Left ventricle myocardium superior (tissue), 1 donor: ENCODE measurements at places on chromosomes 2 and 18. TPM values are rescaled to one million over a fixed set of nuclear protein-coding genes. Genes with fewer than 3 reads are reported as not detected.

FBLN7 gene
- total RNA-seq = 0.32 TPM

UGT1A3 gene
- total RNA-seq = not detected

RNF149 gene
- total RNA-seq = 16.6 TPM

NETO1 gene
- total RNA-seq = not detected

CLEC4F gene
- 0.25 TPM for total RNA-seq

LRPPRC gene
- total RNA-seq = 98.6 TPM

INPP5D gene
- 5.8 TPM for total RNA-seq

CERKL gene
- total RNA-seq = not detected

SCYGR4 gene
- total RNA-seq = not detected

GRB14 gene
- 27.8 TPM for total RNA-seq

FEV gene
- not detected for total RNA-seq

TANC1 gene
- 62.7 TPM for total RNA-seq

SGPP2 gene
- total RNA-seq = 30.6 TPM

- DNase-seq = no peak
Measured at GRCh38 chr18:63208676-63209075, 110.9 kb downstream of the BCL2 start.

DNA sequence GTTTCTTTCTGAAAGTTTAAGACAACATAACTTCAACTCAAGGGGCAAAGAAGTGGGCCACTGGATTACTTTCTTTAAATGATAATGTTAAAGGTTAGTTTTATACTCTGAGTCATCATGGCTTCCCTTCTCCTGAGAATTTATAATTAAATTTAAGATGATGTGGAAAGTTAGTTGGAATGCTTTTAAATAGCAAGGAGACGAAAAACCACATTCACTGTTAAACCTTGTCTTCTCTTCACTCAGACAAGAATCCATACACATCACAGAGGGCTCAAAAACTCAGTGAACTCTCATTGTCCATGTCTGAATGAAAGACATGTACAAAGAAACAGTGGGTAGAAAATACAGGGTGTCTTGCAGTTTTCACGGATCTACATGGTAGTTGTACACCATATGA lies 65.6 kb downstream of the COL5A2 start:
- DNase-seq = no peak

DNA sequence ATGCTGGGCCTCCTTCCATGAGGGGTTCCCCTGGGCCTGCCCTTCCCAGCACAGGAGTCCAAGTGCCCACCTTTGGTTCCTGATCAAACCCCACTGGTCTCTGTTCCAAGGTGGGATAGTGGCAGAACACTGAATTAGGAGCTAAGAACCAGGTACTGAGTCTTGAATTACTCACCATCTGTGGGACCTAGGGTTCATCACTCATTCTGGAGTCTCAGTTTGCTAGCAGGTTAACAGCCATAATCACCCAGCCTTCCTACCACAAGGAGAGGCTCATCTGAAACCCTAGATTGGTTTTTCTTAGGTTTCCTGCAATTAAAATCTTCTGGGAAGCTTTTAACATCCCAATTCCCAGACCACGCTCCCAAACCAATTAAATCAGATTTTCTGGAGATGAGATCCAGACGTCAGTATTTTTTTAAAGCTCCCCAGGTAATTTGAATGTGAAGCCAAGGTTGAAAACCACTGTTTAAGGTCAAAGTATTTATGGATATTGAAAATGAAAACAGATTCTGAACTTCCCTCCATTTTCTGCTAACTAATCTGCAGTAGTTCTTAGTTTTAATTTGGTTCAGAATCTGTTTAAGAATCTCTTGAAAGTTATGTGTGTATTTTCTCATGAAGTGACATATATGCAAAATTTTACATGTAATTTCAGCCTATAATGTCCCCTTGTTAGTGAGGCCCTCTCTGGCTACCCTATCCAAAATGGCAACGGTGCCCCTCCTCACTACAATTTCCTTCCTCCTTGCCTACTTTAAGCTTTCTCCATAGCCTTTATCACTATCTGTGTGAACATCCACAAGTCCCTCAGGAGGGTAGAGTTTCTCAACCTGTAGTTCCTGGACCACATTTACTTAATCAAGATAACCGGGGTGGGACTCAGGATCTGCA lies 166.5 kb upstream of the CXCR4 start:
- DNase-seq = no peak

DNA sequence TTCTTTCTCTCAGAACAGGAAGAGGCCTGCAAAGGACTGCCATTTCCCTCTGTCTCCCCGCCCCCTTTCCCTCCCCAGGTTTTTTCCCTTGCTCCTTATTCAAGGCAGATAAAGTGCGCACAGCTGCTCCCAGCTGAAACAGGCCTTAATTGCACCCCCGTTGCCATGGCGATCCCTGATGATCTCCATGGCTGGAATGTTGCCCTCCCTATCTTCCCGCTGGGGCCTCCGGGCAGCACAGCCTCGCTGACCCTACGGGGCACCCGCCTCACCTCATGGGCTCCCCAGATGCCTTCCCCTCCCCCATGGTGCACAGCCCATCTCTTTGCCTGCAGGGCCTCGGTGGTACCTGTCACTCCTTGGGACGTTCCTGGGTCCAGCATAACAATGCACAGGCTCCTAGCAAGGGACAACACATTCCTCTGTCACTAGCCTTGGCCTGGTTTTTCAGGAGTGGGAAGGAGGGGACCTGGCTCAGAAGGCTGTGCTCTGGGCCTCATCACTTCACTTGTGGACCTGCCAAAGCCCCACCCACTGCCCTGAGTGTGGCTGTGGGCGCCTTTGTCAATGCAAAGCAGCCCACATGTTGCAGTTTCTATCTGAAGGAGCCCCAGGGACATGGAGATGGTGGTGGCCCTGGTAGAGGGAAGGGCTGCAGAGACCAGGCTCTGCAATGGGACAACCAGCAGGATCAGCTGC lies 115.0 kb downstream of the CELF4 start:
- no peak for DNase-seq

DNA sequence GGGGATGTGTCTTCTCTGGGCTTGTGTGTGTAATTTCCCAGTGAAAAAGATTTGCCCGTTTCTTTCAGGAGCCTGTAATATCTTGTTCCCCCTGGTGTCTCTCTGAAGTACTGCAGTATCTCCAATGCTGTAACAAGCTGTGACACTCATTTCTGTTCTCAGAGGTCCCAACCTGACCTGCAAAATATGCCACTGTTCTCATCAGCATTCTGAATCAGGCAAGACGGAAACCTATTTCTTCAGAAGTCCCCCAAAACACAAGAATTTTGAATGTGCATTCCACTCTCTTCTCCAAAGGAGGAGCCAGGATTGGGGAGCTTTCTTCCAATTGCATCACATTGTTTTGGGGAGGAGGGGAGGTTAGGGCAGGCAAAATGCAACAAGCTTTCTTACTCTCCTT lies 77.0 kb upstream of the CNGA3 start:
- no peak for DNase-seq

DNA sequence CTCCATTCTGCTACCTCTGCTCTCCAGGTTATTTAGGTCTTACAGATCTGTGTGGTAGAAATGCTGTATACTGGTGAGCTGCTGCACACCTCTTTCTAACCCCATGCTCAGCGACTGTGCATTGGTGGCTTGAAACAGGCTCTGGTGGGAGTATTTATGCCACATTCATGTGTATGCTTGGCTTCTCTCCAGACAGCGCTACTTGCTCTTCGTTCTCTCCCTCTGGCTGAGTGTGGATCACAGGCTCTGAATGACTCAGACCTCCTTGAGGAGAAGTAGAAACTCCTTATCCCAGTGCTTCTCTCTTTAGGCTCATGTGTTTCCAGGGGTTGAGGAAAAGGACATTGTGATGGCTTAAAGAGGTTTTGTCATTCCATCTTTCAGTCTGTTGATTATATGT lies 54.9 kb downstream of the FHOD3 start:
- no peak for DNase-seq

DNA sequence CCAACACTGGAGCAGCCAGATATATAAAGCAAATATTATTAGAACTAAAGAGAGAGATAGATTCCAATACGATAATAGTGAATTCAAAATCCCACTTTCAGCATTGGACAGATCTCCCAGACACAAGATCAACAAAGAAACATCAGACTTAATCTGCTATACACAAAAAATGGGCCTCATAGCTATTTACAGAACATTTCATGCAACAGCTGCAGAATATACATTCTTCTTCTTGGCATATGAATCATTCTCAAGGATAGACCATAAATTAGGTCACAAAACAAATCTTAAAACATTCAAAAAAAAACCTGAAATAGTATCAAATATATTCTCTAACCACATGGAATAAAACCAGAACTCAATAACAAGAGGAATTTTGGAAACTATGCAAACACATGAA lies 23.8 kb upstream of the BAZ2B start:
- DNase-seq = no peak

DNA sequence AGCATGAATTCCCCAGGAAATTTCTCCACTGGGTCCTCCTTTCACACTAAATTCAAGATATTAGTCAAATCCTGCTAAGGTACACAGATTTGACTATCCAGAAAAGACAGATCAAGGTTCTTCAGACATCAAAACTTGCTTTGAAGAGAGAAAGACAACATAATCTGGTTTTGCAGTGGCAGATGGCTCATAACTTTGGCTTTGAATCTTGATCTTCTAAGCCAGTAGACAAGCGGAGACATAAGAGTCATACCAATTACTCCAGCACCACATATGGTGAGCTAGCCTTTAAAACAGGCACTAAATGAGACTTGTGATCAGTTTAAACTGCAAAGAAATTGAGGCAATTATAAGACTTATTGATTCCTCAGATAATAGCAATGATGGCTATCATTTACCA lies 29.3 kb downstream of the PDE11A start:
- no peak for DNase-seq

DNA sequence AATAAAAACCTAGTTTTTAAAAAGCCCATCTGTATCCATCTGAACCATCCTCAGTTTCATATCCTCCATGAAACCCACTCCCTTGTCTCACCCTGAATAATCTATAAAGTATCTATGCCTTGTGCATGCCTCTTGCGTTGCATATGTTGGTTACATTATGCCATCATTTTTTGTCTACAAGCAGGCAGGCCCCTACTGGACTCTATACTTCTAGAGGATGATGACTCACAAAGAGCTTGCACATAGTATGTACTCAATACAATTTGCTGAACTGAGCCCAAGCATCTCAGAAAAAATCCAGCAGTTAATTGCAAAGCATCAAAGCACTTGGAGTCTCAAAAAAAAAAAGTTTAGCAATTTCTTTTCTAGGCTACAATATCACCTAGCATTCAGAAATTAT lies 95.6 kb downstream of the DYM start:
- no peak for DNase-seq

GRCh38 chr18:36519358-36519757 lies 221.8 kb downstream of the FHOD3 start:
- DNase-seq = no peak

- DNase-seq = peak; percentile 78
Measured at GRCh38 chr2:233711312-233712008, 1.2 kb upstream of the UGT1A5 start.

GRCh38 chr2:119741001-119741400 lies 18.7 kb upstream of the PTPN4 start:
- DNase-seq = no peak

DNA sequence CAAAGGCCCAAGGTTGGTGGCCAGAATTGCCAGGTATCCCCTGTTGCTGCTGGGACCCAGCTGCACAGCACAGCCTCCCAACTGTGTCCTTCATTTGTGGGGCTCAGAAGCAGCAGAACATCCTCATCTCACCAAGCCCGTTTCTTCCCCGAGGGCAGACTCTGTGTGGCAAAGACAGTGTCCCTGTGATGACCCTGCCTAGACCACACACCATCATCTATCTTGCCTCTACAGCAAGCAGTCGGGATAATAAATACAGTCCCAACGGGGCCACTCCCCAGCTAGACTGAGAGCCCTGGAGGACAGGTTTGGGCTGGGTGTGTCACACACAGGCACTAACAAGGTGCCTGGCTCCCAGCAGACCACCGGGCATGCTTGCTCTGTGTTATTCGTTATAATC lies 93.4 kb downstream of the PTGR3 start:
- no peak for DNase-seq

DNA sequence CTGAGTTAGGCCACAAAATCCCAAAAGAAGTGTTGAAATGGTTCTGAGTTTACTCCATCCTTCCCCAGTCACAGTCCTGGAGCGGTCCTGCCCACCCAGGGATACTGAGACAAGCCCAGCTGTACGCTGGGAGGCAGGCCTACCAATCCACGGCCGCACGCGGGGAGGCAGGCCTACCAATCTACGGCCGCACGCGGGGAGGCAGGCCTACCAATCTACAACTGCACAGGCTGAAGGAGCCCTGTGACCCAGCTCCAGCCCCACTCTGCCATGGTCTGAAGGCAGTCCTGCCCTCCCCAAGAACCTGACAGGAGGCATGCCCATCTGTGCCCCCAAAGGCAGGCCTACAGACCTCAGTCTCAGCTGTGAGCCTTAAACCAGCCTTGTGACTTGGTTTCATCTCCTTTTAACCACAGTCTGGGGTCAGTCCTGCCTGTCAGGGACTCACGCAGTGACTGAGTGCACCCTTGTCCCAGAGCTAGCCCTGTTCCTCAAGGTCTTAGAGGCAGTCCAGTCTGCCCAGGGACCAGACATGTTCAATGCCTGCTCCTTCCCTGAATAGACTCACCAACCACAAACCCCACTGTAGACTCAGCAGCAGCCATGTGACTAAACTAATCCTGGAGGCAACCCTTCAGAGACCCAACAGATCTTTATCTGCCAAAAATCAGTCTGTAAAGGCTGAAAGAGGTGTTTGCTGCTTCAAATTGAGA lies 36.8 kb downstream of the GPC1 start:
- no peak for DNase-seq

GRCh38 chr2:240432430-240432819 lies 3.0 kb upstream of the GPC1 start:
- no peak for DNase-seq

DNA sequence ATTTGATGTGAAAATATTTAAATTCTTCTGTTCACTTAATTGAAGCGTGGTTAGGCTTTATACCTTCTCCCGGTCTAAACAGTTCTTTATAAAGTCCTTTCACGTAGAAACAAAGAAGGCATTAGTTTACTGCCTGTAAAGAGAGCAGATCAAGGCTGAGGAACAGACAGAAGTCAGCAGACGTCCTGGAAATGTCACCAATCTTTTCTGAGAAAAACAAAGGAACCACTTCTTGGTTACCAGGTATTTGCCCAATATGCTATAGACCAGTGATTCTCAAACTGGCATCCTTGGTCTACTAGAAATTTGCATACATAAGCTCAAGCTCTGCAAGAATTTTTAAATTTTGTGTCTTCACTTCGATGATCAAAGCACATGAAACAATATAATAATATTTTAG lies 89.2 kb upstream of the STK17B start:
- no peak for DNase-seq
